ENCODE measurements at places on chromosomes 16 and 17.

- no peak for DNase-seq
These were observed 3.8 kb downstream of the ARSG start for GRCh38 chr17:68295086-68295485.

DNA sequence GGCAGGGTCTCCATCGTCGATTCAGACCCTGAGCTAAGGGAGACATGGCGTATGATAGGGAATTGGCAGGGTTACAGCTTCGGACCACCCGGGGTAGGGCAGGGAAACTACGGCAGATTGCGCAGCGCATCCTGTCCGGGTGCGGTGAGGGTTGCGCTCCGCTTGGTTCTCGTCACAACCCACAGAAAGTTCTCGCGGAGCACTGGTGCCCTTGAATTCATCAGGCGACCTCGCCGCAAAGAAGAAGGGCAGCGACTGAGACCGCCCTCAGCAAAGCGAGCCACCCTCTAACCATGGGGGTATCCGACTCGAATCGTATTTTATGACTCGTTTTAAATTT is 1.2 kb downstream of the HS3ST3B1 start:
- peak; percentile 51 for DNase-seq

- peak; percentile 66 for DNase-seq
These were observed 470 bp downstream of the TRPV3 start for GRCh38 chr17:3556916-3557767.

DNA sequence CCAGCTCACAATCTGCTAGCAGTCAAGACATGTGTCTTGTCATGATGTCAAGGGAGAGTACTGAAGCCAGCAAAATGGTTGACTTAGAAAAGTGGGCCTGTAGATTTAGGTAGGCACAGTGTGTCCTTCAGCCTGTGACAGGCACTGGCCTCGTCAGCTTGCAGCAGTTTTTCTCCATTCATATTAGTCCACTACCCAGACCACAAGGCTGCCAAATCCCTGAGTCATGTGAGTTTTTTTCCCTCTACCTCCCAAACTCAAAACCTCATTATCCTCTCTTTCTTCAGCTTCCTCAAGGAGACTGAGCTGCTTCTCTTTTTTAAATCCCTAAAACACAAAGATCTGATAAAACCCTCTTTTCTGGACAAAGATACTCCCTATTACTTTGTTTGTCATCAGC is 102.6 kb upstream of the HS3ST3A1 start:
- no peak for DNase-seq

DNA sequence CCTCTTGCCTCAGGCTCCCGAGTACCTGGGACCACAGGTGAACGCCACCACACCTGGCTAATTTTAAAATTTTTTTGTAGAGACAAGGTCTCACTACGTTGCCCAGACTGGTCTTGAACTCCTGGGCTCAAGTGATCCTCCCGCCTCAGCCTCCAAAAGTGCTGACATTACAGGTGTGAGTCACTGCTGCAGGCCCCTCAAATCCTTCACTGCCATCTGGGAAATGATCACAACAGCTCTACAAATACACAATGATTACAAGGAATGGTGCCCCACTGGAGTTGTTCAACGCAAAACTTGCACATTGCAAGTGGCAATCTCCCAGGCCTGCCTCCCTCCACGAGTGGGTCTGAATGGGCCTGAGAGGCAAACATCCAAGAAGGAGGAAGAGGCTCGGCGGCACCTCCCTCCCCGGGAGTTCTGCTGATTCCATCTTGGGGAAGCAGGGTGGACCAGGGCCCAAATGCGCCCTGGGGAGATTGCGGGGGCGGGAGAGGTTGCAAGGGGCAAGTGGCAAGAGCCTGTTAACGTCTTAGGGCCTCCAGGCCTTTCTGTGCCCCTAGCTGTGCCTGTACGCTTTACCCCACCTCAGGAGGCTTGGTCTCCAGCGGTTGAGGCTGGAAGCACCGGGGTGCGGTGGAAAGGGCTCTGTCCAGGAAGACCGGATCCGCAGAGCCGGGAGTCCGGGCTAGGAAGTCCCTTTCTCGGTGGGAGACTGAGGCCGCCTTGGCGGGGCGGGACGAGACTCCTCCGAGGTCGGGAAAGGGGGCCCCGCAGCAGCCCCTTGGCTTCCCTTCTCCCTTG is 656 bp upstream of the IGFBP4 start:
- DNase-seq = no peak

- DNase-seq = no peak
These were observed 3.2 kb upstream of the C1QTNF1 start for GRCh38 chr17:79020631-79021301.

- DNase-seq = no peak
These were observed 1.1 kb downstream of the CD300H start for GRCh38 chr17:74566132-74566753.

DNA sequence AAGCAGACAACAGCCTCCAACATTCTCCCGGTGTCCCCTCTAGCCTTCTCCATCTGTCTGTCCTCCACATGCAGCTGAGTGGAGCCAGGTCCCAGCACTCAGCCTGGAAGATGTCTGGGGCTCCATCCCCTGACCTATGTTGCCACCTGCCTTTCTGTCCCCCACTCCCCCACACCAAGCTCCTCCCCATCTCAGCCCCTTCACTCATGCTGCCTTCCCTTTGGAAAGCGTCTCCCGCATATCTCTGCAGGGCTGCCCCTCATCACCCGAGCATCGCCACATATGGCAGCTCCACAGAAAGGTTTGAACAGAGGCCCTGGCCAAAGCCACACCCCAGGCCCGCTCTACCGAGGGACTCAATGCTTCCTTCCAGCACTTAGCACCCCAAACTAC is 24.2 kb downstream of the NSMCE1 start:
- DNase-seq = no peak

DNA sequence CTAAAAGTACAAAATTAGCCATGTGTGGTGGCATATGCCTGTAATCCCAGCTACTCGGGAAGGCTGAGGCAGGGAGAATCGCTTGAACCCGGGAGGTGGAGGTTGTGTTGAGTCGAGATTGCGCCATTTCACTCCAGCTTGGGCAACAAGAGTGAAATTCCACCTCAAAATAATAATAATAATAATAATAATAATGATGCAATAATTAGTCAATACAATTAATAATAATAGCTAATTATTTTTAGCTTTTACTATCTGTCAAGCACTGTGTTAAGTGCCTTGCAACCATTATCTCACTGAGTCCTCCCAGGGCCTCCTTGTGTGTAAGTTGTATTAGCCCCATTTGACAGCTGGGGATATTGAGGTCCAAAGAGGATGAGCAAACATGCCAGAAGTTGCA is 14.3 kb upstream of the HS3ST3A1 start:
- DNase-seq = no peak

DNA sequence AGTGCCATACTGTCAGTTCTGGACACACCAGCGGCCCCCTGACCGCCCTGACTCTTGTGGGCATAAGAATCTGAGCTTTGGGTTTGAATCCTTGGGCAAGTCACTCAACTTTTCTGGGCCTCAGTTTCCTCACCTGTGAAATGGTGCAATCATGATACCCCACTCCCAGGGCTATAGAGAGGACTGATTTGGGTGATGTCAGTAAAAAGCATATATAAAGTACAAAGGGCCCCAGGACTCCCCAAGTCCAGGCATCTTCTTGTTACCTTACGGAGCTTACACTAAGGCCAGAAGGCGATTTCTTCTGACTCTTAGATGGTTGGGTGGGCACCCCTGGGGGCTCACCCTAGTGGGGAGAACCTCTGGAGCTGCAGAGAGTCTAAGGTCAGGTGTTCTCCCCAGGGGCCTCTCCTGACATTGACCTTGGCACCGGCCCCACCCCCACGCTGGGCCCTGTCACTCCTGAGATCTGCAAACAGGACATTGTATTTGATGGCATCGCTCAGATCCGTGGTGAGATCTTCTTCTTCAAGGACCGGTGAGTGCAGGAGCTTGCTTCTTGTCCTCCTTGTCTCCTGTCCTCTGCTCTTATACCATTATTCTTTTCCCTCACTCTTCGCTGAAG is 13.9 kb downstream of the MMP2 start:
- DNase-seq = no peak

DNA sequence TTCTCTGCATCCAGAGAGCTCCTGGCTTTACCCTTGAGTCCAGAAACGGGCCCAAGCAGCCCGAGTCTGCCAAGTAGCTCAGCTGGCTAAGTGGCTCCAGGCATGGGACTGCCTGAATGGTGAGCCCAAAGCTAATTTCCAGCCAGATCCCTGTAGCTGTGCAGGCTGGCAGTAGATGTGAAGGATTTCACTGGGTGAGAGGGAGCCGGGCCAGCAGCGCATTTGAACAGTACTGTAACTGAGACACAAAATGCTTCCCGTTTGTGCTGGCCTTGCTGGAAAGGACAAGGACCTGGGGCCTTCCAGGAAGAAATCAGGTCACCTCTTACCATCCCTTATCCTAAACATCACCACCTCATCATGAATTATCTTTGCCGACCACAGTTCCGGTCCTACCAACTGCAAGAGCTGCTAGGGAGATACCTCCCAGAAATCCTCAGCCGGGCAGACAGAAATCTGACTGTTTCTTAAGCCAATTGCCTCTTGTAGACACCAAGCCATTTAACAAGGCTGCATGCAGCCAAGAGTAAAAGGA is 3.7 kb downstream of the TIMP2 start:
- no peak for DNase-seq

- DNase-seq = no peak
These were observed 20.4 kb downstream of the NFATC3 start for GRCh38 chr16:68105611-68106010.

DNA sequence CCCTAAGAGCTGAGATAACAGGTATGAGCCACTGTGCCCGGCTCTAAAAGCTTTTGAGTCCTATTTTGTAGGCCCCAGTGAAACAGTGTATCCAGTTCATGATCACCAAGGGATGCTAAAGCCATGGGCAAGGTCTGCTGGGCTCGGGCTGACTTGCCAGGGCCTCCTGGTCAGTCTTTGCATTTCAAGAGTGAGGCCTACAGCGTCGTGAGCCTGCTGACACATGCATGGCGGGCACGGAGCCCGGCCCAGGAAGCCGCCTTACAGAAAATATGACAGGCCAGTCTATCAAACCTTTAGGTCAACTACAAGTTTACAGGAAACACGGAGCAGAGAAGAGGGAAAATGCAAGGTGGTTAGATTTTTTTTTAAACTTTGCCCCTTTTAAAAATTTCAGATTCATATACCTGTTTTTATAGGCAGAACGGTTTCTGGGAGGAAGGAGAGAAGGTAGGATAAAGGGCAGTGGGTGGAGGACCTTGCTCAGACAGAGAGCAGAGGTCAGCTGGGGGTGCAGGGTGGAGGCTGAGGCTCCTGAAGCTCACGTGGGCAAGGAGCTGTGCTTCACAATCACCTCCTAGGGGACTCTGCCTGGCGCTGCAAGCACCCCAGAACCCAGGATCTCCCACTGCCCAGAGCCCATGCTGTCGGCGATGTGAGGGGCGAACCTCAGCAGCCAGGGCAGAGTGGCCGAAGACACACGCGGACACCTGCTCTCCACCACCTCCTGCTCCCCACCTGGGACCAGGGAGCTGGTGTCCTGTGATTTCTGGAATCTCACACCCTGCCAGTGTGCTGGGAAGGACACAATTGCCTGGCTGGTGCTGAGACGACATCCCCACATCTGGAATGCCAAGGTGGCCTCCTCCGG is 21.3 kb downstream of the C16orf95 start:
- no peak for DNase-seq

DNA sequence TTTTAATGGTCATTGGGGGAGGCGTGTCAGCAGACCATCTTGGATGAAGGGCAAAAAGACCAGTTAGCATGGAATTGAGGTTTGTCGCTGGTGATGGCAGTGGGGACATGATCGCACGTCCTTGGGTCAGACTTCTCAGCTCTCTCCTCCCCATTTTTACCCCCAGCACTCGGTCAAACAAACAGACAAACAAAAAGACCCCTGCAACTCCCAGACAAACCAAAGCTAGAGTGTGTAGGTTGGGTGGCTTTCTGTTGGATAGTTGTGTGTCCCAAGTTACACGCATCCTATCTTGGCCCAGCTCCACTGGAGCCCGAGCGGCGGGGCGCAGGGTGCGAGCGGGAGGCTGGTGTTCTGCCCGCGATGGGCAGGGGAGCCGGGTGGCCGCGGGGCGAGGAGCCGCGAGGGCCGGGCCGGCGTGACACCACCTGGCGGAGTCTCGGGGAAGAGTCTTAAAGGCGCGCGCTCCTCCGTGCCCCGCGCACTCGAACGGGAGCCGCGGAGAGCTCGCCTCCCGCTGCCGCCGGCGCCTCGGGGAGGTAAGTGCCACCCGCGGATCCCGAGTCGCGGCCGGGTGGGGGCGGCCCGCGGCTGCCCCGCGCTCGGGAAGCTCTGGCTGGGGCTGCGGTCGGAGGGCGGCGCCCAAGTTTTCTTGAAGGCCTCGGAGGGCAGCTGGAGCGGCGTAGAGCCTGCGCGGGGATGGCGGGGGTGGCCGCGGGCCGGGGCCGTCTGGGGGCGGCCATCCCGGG is 18.5 kb upstream of the NTN1 start:
- DNase-seq = peak; percentile 56

DNA sequence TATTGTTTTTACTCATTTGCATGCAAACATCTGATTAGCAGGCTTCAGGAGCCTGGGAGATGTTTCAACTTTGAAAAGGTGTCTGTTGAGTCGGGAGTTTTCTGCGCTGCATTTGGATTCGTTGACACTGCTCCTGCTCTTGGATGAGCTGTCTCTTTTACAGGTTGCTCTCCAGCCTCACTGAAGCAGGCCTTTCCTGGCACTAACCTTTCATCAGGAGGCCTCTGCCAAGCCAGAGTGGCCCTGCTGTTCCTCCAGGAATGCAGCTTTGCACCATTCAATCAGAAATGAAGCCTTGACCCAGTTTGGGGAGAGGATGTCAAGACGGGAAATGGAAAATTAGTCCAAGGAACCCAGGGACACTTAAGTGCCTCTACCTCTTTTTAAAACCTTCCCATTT is 330 bp upstream of the KRTAP29-1 start:
- no peak for DNase-seq

- DNase-seq = no peak
These were observed 461.6 kb upstream of the CDH11 start for GRCh38 chr16:65583498-65583897.

DNA sequence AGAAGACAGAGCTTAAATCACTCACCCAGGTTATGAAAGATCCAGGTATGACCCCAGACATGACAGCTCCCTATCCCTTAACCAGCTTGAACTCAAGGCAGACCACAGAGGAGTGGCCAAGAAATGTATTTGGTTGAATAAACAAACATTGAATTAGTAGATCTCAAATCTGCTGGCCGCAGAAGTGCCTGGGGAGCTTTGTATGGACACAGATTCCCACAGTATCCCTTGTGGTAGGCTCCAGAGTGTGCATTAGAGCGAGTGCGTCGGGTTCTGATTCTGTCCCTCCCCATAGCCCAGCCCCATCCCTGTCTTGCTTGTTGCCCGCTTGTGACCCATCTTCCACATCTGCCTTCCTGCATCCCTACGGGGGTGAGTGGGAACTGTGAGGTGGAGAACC is 118.8 kb upstream of the FOXF1 start:
- DNase-seq = no peak

- DNase-seq = peak; percentile 74
These were observed 19.7 kb downstream of the GOSR2 start for GRCh38 chr17:46942441-46943217.

GRCh38 chr16:67463691-67464090 is 17.3 kb downstream of the ATP6V0D1 start:
- no peak for DNase-seq

GRCh38 chr16:74699666-74700065 is 996 bp downstream of the MLKL start:
- no peak for DNase-seq
